ENCODE measurements at places on chromosomes 2 and 18. TPM values are rescaled to one million over a fixed set of nuclear protein-coding genes. Genes with fewer than 3 reads are reported as not detected.

The PHLPP1 gene
- 6.9 TPM for total RNA-seq

The LCLAT1 gene
- total RNA-seq, result 29.7 TPM

The CD8B2 gene
- not detected for total RNA-seq

The OR6B3 gene
- total RNA-seq, result not detected

The KRTCAP3 gene
- under 0.01 TPM for total RNA-seq

The STPG4 gene
- total RNA-seq, result 0.72 TPM

DNA sequence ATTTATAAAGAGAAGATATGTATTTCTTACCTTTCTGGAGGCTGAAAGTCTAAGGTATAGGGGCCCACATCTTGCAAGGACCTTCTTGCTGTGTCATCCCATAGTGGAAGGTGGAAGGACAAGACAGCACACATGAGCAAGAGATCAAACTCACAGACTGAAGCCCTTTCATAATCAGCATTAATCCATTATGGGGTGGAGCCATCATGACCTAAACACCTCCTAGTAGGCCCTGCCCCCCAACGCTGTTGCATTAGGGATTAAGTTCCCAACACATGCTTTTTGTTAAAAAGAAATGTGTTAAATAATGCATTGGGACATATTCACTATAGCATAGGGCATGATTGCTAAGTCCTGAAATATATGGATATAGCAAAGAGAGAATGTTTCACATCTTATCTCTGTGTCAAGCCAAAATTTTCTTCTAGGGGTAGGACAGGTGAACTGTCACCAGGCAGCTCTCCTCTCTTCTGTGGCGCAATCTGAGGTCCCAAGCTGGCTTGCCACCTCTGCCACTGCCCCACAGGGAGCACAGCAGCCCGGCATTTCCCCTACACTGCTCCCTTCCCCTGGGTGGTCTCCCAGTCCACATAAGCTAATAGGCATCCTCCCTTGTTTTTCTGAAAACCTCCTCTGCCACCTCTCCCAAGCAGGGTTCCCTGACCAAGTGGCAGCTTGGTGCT, 8.3 kb upstream of the CTIF start:
- DNase-seq, result no peak

GRCh38 chr2:30569946-30570345, 122.9 kb downstream of the LCLAT1 start:
- no peak for DNase-seq

DNA sequence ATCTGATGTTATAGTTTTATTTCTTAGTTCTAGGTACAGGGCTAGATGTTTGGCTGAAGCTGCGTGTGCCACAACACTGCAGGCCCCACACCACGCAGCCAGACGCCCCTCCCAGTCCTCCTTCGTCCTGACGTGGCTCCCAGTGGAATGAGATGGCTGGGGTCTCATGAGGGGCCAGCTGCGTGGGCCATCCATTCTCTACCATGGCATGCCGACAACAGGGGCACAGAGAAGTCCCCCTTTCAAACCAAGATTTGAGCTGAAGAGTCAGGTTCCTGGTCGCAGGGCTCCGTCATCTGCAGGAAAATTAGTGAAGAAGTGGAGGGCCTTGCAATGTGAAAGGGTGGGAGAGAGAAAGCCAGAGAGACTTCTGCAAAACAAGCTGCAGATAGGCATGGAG, 64.5 kb downstream of the PARD6G start:
- DNase-seq, result peak; percentile 45

GRCh38 chr2:2886922-2887321, 490.7 kb downstream of the EIPR1 start:
- DNase-seq, result no peak

DNA sequence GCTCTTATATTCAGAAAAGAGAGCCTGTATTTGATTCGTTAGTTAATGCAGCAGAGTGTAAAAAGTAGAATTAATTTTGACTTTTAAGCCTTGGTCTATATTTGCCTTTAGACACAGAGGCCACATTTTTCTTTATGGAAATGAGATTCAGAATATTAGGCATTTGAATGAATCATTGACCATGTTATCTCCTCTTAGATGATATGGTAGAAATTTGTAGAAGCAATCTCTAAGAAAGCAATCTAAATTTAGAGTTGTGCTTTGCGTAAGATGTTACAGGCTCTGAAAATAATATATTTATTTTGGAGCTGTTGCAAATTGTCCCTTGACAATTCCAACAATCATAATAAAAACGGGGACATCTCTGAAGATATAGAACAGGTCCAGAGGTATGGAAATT, 68.3 kb upstream of the ST6GAL2 start:
- DNase-seq, result no peak

- DNase-seq, result no peak
Measured at GRCh38 chr18:39365836-39366485, 1800.4 kb upstream of the CELF4 start.

DNA sequence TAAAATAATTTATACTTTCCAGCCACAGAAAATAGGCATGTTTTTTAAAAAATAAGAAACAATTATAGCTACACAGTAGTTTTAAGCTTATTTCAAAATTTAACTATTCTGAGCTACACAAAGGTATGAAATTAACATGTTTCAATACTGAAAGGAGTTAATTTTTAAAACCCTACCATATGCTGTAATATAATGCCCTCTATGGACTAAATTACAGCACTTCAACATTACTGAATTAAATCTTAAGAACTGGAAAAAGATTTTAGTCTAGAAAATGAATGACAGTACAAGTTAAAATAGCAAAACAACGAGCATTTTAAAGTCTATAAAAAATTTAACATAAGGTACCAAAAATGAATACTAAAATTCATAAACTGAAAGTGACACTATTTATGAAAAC, 36.3 kb downstream of the RTN4 start:
- no peak for DNase-seq

DNA sequence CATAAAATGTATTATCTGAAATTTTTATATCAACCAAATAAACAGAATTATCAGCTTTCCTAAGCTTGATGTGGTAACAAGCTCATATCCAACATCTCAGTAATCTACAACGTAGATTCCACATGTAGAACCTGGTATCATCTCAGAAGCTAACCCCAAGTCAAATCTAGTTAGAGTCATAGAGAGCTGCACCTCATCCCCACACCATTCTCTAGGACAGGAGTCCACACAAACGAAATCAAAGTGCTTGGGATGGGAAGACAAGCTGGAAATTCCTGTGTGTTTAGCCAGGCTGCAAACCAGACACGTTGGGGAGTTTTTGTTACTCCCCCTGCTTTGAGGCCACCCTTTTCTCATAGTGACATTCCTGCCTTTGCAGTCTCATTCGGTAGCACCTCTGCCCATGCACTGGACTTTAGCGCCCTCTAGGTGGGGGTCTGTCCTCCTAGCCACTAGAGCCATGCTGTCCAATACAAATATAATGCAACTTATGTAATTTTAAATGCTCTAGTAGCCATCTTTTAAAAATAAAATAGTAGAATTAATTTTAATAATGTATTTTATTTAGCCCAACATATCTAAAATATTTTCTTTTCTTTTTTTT, 28.1 kb upstream of the SATB2 start:
- peak; percentile 82 for DNase-seq

- no peak for DNase-seq
Measured at GRCh38 chr2:82636402-82637020, 1822.6 kb downstream of the SUCLG1 start.

DNA sequence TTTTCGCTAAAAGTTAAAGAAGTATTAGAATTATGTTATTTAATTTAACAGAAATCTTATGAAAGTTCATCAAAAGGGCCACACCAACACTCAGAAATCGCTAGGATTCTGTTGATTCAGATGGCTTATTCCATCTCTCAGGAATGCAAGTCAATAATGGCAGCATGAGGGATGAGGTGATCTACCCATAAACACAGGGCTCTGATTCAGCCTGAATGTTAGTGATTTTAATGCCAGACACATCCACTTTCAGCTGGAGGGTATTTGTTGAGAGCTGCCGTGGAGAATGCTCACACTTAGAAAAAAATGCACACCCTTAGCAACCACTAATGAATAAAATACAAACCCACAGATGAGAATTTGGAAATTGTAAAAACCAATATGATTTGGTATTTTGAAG, 173.3 kb upstream of the ERBB4 start:
- DNase-seq, result peak; percentile 88

- DNase-seq, result no peak
Measured at GRCh38 chr18:24491927-24492834, 31.7 kb downstream of the HRH4 start.

DNA sequence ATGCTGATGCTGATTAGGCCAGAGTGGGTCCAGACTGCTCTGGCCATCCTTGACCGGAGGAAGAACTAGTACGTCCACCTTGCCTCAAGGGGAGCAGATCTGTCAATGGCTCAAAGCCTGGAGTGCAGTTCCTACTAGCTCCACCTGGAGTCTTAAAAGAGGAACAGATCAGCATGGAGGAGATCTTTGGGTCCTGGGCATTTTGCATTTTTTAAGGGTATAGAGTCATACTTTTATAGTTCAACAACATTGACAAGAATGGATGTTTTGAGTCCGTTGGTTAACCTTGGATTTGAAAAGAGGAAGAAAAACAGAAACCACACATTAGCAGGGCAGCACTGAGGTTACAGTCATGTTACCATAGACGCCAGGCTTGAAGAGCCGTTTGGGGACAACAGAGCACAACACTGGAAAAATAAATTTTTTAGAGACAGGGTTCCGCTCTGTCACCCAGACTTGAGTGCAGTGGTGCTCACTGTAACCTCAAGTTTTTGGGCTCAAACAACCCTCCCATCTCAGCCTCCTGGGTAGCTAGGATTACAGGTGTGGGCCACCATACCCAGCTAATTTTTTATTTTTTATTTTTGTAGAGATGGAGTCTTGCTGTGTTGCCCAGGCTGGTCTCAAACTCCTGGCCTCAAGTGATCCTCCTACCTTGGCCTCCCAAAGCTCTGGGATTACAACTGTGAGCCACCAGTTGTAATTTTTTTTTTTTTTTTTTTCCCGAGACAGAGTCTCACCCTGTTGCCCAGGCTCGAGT, 78.5 kb downstream of the PRKCE start:
- DNase-seq, result no peak

DNA sequence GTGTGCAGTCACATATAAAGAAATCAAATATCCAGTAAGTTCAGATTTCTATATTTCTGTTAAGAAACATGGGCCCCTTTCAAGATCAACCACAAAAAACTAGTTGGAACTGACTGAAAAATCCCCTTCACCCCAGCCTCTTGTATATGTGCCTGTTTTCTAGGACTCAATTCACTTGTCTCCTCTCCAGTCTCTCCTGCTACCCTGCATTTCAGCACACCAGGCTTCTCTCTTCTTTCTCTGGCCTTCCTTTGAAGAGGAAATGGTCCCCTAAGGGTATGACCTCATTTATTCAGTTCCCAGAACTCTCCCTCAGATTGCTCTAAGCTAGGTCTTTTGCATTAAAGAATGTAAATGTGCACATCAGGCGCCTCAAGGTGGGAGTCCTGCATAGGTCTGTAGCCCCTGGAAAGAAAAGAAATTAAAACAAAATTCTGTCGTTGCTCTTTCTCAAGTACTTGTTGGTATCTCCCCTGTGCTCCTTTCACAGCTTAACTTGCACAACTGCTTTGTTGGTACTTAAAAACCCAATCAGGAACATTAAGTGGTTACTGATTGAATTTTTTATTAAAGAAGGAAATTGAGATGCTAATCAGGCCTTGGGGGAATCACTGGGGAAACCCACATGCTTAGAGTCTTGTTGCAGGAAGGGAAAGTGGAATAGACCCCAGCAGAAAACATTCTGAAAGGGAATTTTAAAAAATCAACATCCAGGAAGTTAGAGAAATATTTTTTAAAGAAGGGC, 278.4 kb downstream of the AGPS start:
- no peak for DNase-seq

DNA sequence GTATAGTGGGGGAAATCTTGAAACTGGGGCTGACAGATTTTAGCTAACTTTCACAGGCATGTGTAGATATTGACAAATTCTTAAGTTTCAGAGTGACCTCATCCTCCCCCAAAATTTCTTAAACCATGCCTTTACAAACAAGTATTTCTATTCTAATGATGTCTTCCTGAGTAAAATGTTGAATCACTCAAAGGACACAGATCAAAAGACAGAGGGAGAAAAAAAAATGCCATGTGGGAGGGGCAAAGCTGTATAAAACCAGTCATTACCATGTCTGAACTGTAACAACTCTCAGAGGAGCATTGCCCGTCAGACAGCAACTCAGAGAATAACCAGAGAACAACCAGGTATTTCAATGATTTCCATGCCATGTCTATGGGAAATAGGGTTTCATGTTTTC, at the start of gene SERPINB2:
Gene SERPINB2, plus strand, starts transcription at position 282 of the 400 bp plus-strand sequence. CDS start 3,740 bp downstream, outside the sequence.
- DNase-seq, result no peak

DNA sequence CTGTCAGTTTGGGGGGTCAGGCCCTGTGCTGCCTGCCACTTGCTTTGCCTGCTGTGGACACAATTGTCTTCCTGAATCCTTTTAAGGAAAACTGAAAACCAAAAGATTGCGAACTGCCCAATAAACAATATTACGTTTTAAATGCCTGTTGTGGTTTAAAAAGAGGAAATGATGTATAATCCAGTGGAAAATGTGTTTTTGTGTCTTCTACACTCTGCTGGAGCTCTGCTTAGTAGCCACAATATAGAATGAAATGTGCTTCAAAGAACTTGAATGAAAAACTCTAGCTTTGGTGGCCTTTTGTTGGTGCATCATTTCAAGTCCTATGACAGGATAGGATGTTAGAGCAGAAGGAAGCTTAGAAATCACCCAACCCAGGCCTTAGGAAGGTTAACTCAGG, 23.2 kb upstream of the CABYR start:
- DNase-seq, result no peak

DNA sequence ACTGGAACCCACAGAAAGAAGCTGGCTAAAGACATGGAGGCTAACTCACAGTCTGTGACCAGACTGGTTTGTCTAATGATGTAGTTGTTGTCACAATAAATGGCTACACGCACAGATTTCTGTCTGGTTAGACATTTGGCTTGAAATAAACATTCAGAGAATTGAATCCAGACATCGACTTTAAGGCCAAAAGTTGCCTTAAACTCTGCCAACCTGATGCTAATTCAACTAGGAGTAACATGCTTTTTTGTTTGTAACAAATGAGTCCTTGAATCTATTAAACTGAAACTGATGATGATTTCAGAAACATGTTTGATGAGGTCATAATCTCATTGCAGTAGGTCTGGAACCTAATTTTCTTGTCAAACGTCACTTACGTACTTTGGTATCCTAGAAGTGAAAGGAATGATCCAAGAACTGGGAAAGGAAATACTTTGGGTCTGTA, 123.8 kb downstream of the ERBB4 start:
- no peak for DNase-seq

- no peak for DNase-seq
Measured at GRCh38 chr18:42586601-42587000, 528.9 kb downstream of the RIT2 start.
